ENCODE measurements at places on chromosomes 3 and 15.

DNA sequence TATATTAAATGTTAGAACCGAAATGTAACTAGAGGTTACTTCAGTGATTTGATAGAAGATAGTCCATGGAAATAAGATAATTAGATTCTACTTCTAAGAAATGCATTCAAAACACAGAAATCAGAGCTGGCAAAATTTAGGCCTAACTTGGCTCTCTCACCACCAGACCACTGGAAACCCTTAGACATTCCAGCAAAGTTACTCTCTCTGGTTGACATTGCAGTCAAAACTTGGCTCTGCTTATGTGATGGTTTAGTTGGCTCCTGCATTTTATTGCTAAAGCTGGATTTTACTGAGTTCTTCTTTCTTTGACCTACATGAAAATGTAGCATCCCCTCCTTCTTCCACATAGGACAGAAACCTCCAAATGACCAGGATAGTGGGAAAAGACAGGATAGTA is 35.4 kb upstream of the CBLB start:
- DNase-seq = no peak

DNA sequence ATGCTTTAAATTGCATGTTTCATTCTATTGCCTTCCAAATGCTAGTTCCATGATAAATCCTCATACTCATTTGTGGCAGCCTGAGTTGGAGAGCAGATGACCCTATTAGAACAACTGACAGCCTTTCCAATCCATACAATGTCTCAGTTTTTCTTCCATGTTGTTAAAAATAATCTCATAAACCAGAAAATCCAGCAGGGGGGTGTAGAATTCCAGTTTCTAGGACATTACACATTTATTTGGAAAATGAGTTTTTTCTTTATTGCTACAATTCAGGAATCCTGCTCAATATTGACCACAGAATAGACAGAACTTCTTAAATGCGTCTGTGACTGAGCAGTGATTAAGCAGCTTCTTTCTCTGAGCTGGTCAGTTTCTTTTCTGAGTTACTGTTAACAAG is 174.2 kb upstream of the ATP10A start:
- DNase-seq = no peak

DNA sequence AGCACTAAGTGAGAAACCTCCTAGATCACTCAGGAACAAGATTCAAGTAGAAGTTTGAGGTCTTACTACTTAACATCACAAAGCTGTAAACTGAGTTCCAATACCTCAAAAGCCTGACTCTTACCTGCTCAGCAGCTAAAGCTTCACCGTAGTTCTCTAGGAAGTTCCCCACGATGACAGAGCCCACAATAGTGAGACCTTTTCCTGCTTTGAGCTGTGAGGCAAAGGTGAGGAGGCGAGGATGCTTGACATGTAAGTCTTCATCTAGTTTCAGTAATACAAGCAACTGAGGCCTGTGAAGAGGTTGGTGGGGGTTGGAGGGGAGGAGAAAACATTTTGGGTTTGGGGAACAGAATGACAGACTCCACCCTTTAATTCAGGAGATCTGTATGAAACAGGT is 15.7 kb downstream of the EMC4 start:
- DNase-seq = no peak

GRCh38 chr3:167406876-167407492 is 26.9 kb upstream of the ZBBX start:
- peak; percentile 46 for DNase-seq

- no peak for DNase-seq
These were observed 13.1 kb downstream of the CCR5AS start for GRCh38 chr3:46393554-46394434.

Measured in lung microvascular endothelial cell (primary cell).